ENCODE measurements at places on chromosomes 16 and 17. TPM values are rescaled to one million over a fixed set of nuclear protein-coding genes. Genes with fewer than 3 reads are reported as not detected.
A peak's percentile ranks its signal among the peaks of the same experiment; 100 is the strongest.

ZG16 gene
- not detected for total RNA-seq

TP53TG3C gene
- total RNA-seq = not detected

GRCh38 chr17:15260376-15261257 is 4.5 kb downstream of the PMP22 start:
- peak; percentile 83 for DNase-seq

DNA sequence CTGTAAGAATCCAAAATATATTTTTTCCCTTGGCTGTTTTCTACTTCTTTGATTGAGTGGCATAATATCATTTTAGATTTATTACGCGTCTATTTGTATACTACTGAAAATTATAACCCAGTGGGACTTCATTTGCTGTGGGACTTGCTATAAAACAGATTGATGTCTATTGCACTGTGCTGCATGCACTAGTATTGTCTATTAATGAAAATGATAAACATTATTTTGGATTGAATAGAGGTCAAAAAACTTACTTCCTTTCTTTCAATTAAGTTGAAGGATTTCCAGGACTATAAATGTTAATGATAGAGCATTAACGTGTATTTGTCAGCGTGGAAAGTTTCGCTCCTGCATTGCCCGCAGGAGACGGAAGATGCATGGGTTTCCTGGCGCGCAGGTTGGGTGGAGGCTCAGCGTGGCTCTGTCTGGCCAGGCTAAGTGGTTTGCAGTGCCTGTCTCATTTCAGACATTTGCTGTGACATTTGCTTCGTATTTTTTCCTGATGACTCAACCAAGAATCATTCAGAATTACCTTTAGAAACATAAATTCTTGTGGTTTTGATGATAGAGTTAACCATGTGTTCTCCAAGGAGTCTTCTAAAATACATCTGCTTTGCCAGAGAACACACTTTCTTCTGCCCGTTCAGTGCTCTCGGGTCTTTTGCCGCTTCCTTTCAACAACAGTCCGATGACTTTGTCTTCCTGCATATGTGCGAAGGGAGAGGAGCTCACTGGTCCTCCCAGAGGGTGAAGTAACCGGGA is 216.7 kb downstream of the RPTOR start:
- no peak for DNase-seq

SNX20 gene
- total RNA-seq = 76.3 TPM

DNA sequence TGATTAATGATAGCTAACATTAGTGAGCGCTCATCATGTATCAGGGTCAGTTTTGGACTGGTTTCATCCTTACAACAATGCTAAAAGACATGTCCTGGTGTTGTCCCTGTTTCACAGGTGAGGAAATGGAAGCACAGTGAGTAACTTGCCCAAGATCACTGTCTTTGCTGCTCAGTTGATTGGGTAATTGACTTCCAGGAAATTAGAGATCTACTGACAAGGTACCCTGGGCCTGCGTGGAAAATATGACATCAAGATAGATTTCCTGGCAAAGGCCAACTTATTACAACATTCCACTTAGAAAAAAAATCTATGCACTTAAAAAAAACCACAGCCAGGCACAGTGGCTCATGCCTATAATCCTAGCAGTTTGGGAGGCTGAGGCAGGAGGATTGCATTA is 96.3 kb downstream of the CYLD start:
- no peak for DNase-seq

PYY gene
- not detected for total RNA-seq

ASPHD1 gene
- total RNA-seq = 0.42 TPM

DNA sequence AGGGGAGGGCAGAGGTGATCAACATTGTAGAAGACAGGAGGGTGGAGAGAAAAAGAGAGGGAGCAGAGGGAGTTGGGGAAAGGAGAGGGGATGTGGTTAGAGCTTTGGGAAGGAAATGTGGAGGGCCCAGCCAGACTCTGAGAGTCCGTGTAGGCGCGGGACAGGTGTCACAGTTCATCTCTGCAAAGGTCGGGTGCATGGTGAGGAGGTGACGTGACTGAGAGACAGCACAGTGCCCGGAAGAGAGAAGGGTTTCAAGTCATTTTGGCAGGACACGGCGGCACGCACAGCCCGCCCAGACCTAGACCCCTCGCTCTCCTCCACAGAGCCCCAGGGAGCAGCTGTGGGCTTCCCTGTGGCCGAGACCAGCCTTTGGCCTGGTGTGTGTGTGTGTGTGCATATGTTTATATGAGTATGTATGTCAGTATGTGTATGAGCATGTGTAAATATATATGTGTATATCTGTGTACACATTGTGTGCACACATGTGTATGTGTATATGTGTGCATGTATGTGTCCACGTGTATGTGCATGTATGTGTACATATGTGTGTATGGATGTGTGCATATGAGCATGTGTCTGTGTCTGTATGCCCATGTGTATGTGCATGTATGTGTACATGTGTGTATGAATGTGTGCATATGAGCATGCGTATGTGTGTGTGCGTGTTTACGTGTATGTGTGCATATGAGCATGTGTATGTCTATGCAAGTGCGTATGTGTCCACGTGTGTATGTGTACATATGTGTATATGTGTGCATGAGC is 104.6 kb downstream of the SEC14L1 start:
- no peak for DNase-seq

GRCh38 chr17:4433515-4434031 is at the start of gene SPNS3:
Gene SPNS3 (plus strand): TSS chr17:4433940. CDS start chr17:4433968, 28 bp downstream.
- DNase-seq = peak; percentile 76

- DNase-seq = no peak
These were observed 1.2 kb downstream of the SLC9A5 start for GRCh38 chr16:67250045-67250327.

- no peak for DNase-seq
These were observed 1.6 kb downstream of the TELO2 start for GRCh38 chr16:1494711-1495110.

- peak; percentile 79 for DNase-seq
These were observed 5.3 kb upstream of the NOS2 start for GRCh38 chr17:27805520-27806146.

Measured in activated naive CD8-positive, alpha-beta T cell treated with anti-CD3 and anti-CD28 coated beads, Interleukin-2, amount 10 ng/mL, durations not matched to agents 7 days and 5 days (primary cell).